ENCODE measurements at places on chromosomes 12 and 14.

DNA sequence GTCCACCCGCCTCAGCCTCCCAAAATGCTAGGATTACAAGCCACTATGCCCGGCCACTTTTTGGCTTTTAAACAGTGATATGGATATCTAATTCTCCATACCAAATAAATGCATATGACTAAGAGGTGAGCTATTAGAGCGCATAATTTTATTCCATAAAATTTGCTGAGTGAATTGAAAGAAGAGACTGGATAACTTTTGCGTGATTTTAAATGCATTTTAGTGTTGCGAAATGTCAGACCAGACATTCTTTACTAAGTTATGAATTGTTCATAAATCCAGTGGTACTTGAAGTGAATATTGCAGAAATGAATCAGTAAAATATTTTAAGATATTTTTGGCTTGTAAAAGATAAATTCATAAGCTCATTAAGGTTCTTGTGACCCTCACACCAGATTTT is 50.9 kb upstream of the DIP2B start:
- DNase-seq: no peak

DNA sequence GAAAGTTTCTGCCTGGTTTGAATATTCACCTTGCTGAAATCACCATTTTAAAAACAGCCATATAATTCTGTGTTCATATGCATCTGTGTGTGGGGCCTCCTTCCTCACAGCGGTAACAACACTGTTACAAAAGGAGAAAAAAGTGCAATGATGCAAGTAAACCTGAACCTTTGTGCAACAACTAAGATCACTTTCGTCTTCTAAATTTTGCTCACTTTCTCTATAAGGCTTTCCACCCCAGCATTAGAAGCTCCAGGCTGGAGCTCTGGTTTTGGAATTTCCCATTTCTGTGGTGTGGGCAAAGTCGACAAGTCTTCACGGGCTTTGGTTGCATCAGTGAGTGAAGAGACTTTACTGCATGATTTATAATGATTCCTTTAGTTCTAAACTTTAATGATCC is 18.4 kb downstream of the FGD6 start:
- no peak for DNase-seq

DNA sequence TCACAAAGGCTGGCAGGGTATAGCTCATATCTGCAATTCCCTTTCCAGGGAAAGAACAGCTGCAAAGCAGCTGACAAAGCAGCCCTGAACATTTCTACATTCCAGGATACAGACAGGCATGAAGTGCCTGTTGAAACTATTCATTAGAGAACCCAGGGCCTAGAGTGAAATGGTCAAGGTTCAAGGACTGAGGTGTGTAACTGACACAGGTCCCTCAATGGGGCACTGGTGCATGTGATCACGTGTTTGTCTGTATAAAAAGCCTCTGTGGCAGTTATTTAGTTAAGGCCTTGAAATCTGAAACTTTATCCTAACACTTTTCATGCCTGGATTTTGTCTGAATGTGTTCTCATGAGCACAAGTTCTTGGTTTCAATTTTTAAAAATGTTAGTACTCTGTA is 47.1 kb downstream of the GIT2 start:
- no peak for DNase-seq

DNA sequence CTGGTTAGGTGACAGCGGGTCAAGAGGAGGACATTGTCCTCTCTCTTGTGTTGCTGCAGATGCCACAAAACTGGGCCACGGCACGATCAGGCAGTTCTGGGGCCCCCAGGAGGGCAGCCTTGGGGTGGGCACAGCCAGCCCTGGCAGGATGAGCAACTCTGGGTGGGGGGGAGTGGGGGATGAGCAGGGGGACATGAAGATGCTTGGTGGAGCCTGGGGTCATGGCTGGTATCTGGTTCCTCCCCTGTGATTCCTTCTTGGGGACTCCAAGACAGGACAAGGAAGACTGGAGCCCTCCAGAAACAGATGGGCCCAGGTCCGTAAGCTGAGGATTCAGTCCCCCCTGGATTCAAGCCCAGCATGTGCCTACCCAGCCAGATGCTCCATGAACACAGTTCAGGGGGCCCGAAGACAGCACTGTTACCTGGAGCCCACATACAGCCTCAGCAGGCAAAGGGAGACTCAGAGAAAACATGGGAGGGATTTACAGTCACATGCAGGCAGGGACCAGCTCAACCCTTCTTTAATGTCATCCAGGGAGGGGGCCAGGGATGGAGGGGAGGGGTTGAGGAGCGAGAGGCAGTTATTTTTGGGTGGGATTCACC is 10.4 kb downstream of the SERPINA1 start:
- no peak for DNase-seq

DNA sequence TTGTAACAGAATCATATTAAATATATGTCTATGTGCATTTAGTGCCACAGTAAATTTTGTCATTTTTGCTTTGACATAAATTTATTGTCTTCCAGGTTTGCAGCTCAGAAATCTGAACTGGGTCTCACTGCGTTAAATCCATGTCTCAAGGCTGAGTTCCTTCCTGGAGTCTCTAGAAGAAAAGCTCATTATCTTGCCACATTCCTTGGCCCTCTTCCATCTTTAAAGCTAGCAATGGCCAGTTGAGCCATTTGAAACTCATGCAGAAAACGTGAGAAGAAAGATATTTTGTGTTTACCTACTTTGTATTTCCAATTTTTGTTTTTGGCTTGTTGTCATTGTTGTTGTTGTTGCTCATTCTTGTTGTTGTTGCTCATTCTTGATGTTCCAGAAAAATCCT is 10.7 kb downstream of the PRH1 start:
- DNase-seq: no peak

- no peak for DNase-seq
These were observed 11.6 kb upstream of the PTPRB start for GRCh38 chr12:70648831-70649230.

DNA sequence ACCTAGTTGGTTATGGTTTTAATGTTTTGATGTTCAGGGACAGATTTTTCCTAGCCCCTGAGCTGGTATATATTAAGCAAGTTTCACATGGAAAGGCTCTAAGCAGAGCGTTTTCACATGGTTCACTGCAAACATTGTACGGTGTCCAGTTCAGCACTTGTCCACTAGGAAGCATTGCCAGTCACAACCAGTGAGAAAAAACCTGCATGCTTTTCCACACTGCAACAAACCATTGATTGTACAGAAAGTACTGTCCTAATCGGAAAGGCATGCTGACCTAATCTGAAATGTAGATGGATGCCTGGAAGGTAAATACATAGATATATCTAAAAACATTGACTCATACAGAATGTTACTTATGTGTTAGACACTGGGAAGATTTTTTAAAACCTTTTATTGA is 25.0 kb upstream of the NPAS3 start:
- no peak for DNase-seq

GRCh38 chr12:45704968-45705367 is 24.5 kb upstream of the ARID2 start:
- no peak for DNase-seq

GRCh38 chr12:27535318-27535717 is 11.3 kb downstream of the PPFIBP1 start:
- no peak for DNase-seq

DNA sequence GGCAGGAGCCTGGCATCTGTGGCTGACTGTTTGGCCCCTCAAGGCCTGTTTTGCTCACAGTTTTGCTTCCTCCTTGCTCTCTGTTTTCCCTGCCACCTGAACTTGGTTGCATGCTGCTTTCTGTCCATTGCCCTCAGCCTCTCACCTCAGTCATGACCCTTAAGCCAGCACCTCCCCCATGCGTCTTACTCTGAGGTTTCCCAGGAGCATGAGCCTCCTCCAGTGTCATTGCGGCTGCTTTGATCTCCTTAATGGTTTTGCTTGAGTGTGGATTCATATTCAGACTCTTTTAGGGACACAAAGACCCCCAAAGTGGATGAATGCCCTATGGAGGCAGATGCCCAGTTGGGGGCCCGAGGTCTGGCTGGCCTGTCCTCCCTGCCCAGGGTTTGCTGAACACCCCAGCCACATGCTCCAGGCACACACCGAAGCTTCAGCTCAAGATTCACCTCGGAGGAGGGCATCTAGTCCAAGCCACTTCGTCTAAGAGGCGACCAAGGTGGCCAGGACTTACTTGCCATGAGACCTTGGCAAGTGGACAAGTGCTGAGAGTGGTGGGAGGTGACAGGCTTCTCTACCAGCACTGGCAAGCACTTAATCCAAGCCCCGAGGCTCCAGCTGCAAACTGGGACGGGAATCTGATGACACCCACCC is 95.4 kb upstream of the DIO3 start:
- no peak for DNase-seq

- DNase-seq: no peak
These were observed 72.9 kb downstream of the DDX51 start for GRCh38 chr12:132071040-132071810.

GRCh38 chr12:82146740-82147139 is 211.4 kb downstream of the CCDC59 start:
- DNase-seq: no peak

- no peak for DNase-seq
These were observed 65.2 kb downstream of the SLC25A47 start for GRCh38 chr14:100388103-100389054.

- DNase-seq: no peak
These were observed 156.1 kb upstream of the CCND2 start for GRCh38 chr12:4117386-4118016.

DNA sequence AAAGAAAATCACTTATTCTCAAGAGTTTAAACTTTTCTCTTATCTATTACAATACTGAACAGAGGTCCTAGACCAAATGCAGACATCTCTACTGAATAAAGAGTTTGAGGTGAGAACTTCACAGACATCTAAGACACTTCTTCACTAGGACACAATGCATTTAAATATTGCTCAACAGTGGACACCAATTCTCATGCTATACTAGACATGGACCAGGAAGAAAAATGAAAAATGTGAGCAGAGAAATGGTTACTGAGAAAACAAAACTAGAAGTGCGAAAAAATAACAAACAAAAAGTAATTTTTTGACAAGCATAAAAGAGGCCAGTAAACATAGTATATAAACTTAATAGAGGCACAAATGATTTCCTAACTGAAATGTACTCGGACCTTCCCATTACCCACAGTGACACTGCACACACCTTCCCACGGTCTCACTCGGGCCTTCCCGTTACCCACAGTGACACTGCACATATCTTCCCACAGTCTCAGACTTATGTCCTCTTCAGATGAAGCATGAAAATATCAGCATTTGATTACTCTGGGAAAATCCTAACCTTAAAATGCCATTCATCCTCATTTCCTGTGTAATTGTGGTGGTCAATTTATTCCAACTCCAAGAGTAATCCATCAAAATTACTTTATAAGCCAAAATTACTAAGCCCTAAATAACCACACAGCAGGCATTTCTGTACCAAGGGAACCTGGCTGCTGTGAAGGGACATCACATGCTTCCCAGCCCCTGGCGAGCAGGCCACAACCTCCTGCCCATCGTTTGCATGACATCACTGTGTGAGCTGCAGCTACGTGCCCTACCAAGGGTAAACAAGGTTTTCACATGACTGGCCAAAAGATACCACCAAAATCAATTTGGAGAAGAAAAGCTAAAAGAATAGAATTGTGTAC is 6.4 kb downstream of the SLC15A4 start:
- DNase-seq: no peak

DNA sequence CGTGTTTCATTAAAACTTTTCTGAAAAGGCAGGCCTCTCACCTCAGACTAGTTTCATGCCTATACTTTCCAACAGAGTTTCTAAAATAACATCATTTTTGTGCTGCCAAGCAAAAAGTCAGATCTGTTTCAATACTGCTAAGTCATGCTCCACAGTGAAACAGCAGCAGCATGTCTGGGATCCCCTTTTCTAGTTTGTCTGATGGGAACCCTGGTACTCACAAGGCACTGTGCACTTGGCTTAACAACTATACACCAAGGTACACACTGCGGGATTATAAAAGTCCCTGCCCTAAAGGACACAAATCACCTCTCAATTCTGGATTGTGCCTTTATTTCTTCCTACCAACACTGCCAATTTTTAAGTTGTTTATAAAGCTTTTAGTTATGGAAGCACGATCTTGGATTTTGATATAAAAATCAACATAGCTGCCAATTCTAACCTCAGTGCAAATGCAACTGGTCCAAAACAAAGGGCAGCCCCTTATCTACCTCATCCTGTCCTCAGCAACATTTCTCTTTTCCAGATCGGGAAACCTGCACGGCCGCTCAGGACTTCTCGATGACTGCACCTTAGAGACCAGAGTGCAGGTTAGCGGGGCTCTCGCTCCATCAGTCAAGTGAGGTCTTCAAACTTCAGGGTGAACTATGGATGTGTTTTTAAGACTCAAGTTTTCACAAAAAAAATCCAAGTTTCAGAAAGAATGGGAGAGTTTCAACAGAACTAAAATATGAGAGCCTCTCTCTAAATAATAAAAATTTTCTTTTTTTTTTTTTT is 1.7 kb upstream of the EIF5 start:
- no peak for DNase-seq

DNA sequence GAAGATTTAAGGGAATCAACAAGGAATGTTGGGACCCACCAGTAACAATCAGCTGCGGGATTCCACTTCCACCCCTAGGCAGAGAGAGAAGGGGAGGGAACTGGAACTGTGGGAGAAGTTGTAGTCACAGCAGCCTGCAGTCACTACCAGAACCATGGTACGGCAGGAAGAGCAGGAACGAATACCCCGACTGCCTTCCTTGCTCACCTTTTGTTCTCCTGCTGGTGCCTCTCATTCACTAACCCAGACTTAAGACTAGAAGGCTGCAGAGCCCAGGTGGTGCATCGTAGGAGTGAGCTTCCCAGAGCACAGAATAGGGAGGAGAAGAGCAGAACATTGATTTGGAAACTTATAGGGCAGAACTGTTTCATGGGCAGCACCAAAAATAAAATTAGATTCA is 154.2 kb downstream of the DYRK2 start:
- no peak for DNase-seq

GRCh38 chr12:29563071-29563470 is 65.6 kb upstream of the OVCH1 start:
- no peak for DNase-seq

DNA sequence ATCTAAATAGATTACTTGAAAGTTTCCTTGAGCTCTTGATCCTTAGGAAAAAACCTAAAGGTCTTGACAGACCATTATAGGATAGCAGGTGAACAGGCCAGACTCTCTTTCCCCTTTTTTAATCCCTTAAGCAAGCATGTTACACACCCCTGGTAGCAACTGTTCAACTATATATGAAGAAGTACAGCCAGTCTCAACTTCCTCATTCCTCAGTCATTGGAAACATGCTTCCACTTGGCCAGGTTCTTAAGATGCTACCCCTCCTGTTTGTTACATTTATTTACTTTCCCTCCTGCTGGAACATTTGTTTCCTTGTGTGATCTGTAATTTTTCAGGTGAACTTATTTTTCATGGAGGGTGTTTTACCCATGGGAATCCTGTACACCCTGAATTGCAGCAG is 124.1 kb downstream of the ARMH4 start:
- no peak for DNase-seq

GRCh38 chr14:54756656-54757392 is 145.8 kb downstream of the GCH1 start:
- no peak for DNase-seq

- no peak for DNase-seq
These were observed at the start of gene UNC79 for GRCh38 chr14:93430315-93431035. Gene UNC79 (plus strand): TSS chr14:93430939. CDS start chr14:93431030, 91 bp downstream.

- DNase-seq: no peak
These were observed 7.4 kb downstream of the TXNRD1 start for GRCh38 chr12:104222976-104223375.
